HCT116 (cell line): ENCODE measurements at places on chromosomes 2 and 18.

GRCh38 chr2:22902662-22903165, 482.3 kb upstream of the KLHL29 start:
- no peak for DNase-seq

GRCh38 chr2:105592288-105592687, 152.4 kb upstream of the NCK2 start:
- DNase-seq = no peak

DNA sequence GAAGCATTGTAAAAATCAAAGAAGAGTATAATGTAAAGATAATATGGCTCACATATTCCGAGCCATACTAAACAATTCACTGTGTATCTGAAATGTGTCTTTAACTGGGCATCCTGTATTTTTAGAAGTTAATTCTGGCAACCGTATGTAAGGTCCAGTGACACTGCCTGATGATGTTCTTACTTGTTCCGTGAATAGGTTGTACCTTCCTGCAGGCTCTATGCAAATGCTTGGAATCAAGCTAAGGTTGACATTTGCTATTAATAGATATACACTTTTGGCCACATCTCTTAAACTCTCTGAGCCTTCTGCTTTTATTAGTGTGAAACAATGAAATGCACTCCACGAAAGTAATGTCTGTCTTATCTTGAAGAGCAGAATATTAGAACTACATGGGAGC, 534.6 kb downstream of the CCDC85A start:
- DNase-seq = no peak

DNA sequence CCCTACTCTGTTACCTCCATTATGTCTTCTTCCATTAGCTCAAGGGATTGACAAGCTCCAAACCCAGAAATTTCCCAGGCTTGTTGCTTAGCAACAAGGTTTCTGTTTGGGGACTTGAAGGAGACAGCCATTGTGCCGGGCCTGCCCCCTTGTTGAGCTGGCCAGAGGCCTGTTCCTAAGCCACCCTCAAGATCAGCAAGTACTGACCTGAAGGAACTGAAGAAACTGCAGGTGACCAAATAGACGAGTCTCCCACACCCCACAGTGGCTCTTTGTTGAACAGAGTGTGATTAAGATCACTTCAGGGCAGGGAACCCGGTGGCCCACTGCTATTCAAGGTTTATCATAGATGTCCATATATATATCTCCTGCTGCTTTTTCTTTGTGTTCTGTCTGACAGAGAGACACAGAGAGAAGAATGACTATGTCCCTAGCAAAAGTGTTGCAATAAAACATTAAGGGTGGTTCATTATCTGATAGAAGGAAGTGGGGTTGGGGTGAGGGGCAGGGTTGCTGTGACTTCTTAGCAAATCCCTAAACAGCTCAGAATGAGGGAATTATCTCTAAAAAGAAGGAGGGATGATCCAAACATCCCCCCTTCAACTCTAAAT, 69.2 kb downstream of the RNF144A start:
- DNase-seq = no peak

- no peak for DNase-seq
These were observed 3.7 kb downstream of the FTCDNL1 start for GRCh38 chr2:199847181-199847864.

DNA sequence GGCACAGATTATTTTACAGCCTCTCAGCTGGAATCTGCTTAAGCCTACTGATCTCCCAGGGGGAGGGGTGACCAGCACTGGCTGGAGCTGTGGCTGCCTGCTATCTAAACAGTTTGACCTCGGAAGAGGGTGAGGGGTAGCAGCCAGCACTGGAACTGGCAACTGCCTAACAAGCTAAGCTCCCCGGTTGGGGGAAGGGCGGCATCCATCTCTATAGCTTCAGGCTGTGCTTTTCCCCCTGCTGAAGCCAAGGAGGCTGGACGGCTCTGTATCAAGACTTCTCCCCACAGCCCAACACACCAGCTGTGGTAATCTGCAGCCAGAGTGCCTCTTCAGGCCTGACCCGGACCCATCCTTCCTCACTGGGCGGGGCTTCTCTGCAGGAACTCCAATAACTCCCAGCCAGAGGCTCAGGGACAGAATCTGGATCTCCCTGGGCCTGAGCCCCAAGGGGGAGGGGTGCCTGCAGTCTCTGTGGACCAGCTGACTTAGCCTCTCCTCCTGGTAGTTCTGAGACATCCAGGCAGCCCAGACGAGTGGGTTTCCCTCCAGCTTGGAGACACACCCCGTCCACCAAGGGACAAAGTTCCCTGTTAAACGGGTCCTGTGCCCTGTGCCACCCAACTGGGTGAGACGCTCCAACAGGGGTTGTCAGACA, 560.2 kb downstream of the LRP1B start:
- no peak for DNase-seq

DNA sequence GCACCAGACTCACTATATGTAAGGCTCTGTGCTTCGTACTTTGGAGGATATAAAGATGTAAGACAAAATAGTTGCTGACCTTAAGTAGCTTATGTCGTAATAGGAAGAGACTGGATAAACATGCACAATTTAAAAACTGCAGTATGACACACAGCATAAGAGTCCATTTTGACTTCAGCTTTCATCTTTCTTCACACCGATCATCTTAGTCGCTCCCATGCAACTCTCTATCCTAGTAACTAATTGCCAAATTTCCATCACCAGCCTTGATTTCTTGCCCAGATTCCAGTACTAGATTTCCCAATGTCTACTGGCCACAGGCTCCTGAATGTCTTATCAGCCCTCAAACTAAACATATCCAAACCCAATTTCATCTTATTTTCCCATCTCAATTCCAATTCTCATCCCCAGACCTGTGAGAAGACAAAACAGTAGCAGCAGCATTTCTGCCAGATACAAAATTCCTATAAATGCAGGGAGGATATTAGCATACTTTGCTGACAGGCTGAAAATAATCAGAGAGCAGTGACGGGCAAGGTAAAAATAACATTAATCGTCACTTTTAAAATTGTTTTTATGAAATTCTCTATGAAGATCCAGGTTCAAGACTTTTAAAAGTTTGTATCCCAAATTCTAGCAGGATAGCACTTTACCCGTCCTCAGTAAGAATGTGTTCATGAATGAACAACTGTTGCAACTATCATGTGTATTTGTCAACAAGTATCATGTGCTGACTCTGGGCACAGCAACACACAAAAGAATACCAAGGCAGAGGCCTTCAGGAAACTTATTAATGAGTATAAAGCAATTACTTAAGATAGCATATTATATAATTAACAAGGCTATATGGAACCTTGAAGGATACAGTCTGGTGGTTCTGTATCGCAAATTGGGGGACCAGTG, 42.2 kb downstream of the KIDINS220 start:
- DNase-seq = no peak

DNA sequence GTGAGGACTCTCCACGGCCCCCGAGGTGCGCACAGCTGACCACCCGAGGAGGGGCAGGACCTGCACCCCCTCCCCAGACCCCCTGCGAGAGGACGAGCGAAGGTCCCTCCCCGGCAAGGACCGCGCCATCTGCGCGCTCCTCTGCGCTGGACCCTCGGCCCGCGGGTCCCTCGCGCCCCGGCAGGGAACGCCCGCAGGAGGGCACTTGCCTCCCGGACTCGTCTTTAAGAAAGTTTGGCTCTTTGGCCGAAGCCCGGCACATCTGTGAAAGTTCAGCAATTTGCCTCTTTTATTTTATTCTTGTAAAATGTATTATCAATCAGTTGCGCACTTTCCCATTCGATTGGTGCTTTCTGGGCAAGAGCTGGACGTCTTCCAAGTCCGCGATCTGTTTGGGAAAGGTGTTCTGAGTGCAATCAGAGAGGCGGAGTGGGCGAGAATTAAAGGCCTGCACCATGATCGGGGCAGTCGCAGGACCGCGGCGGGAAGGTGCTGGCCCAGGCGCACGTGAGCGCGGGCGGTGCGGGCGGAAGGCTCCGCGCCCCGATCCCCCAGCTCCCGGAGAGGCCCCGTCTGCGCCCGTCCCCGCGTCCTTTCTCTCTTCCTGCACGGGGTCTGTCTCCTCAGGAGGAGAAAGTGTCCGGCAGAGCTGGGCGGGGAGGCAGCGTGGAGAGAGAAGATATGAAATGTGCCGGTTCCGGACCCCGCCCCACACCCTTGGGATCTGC, 1.6 kb upstream of the ALKAL2 start:
- no peak for DNase-seq

GRCh38 chr18:78731016-78731397, 248.6 kb upstream of the SALL3 start:
- no peak for DNase-seq

DNA sequence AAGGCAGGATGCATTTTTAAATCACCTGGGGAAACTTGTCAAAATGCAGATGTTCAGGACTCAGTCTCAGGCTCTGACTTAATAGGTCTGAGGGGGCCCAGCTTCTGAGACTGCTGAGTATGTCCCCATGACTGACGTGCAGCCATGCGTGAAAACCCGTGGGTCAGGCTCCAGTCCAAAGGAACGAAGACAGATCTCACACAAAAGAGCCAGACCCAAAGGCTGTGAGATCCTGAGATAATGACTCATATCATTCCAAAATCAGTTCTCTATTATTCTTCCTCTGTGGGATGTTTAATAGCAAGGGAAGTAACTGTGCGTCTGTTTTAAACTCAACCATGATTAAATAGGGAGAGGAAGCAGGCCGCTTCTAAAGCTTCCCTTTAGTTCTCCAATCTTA, 107.4 kb upstream of the ACAA2 start:
- no peak for DNase-seq

GRCh38 chr2:233449081-233449901, 95.0 kb downstream of the DGKD start:
- no peak for DNase-seq

DNA sequence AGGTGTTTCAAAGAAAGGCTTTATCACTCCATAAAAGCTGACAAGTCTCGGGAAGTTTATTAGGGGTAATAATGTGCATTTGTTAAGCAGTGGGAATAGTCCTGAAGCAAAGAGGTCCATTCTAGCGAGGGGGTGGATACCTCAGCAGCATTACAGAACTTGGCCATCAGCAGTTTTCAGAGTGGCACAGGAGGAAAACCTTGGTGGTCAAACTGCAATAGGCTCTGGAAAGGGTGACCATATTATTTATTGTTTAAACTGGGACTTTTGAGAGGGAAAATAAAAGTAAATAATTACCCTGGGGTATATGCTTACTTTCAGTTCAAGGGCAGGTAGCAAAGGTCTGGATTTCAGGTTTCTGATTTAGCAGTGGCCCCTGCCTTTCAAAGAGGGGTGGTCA, 115.5 kb upstream of the KLHL14 start:
- DNase-seq = no peak

DNA sequence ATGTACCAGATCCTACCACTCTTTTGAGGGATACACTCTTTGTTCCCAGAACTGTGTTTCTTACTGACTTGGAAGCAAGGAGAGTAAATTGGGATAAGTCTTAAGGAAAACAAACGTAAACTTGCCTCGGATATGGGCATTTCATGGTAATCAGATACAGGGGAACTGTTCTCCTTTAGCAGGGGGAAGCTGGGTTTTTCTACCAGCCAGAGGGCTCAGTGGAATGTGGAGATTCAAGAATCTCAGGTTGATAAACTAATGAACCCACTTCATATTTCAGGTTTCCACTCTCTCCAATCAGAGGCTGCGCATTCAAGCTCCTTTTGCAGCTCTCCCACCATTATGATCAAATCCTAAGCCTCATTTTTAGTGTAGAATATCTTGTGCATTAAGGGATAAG, 676.5 kb upstream of the FSHR start:
- no peak for DNase-seq

GRCh38 chr2:3174626-3175567, 202.7 kb downstream of the EIPR1 start:
- DNase-seq = no peak

DNA sequence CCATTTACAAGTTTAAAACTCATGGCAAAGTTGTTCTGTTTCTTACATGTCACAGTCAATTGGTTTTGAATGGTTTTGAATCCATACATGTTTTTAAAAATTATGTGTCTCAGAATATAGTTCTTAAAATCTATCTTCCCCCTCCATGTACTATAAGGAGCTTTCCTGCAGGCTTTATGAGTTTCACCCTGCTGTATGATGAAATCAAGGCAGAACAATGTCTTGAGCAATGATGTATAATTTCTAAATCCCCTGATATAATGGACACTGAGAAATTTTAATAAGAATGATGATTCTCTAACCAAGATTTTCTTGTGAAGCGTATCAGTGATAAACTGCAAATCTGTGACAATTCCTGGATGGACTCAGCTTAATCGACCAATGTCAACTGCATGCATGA, 10.6 kb upstream of the ZNF516 start:
- DNase-seq = no peak

DNA sequence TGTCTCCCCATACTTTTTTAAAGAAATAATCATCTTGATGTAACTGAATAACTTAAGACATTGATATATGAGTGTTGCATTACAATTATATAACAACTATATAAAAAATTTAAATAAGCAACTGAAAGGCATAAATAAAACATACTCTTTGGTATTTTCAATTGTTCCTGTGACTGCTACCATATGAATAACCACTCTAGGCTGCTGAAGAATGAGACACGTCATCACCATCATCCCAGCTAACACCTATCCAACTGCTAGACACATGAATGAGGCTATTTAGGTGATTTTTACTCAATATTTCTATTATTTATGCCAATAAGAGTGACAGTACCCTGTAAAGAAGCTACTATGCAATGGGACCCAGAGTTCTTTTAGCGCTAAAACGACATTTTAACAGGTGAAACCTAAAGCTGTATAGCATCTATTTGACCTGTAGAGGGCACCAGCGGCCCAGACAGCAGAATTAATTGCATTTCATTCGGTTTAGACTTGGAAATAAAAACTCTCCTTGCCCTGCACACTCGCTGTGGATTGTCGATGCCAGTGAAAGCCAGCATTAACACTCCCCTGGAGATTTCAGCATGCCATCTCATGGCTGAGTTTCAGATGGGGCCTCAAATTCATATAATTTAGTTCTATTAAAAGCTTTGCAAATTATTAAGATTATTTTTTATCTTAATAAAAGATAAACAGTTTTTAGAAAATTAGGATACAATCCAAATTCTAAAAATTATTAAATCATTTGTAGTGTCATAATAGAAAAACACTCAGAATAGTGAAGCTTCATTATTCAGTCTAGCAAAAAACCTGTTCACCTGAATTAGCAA, 89.4 kb upstream of the MAP2 start:
- peak; percentile 60 for DNase-seq

DNA sequence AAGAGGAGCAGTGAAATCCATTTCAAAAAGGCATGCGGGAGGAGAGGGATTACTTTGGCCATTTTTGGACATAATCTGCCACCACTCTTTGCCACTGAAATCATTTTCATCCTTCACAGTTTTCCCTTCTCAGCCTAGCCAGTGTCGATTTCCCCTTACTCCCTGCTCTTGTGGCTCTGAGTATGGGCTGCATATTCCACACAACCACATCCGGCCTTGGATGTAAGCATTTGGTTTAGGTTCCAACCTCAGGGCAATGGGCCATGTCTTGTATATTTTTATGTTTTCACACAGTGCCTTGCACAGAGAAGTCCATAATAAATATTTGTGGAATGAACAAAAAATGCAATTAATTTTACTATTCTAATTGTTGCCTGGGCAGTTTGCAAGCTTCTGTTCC, 7.7 kb upstream of the SERPINE2 start:
- no peak for DNase-seq
